NCI-H226 (cell line): ENCODE measurements at places on chromosomes 13 and 19.

DNA sequence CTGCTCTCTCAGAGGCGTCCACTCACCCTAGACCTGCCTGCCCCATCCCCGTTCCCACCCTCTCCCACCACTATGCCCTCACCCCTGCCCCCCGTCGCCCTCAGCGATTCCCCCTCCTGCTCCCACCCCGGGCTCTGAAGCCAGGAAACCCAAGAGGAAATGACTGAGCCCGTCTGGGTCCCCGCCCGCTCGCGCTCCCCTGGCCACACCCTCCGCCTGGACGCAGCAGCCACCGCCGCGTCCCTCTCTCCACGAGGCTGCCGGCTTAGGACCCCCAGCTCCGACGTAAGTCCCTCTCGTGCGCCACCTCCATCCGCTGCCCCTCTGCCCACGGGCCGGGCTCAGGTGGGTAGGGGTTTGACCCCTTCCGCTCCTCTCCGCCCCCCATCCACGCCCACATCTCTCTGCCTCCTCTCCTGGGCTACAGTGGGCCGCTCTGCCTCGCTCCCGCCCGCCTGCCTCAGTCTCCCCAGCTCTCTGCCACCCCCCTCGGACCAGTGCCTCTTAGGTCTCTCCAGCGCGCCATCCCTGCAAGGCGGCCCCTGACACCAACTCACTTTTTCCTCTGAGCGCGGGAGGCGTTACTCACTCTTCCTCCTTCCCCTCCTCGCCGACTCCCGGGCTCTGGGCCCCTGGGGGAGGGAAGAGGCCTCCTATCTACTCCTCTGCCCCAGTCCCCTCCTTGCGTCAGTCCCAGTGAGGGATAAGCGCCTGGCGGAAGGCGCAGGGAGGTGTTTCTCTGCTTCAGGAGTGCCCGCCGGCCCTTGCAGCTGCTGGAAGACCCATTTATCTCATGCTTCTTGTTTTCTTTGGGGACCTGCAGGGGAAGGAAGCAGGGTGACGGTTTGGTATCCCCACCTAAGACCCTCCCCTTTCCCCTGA lies at the start of gene FXYD5:
Gene FXYD5, plus strand, starts transcription at position 211 of the 882 bp plus-strand sequence. CDS start 816 bp downstream, outside the sequence.
- peak; percentile 91 for DNase-seq

DNA sequence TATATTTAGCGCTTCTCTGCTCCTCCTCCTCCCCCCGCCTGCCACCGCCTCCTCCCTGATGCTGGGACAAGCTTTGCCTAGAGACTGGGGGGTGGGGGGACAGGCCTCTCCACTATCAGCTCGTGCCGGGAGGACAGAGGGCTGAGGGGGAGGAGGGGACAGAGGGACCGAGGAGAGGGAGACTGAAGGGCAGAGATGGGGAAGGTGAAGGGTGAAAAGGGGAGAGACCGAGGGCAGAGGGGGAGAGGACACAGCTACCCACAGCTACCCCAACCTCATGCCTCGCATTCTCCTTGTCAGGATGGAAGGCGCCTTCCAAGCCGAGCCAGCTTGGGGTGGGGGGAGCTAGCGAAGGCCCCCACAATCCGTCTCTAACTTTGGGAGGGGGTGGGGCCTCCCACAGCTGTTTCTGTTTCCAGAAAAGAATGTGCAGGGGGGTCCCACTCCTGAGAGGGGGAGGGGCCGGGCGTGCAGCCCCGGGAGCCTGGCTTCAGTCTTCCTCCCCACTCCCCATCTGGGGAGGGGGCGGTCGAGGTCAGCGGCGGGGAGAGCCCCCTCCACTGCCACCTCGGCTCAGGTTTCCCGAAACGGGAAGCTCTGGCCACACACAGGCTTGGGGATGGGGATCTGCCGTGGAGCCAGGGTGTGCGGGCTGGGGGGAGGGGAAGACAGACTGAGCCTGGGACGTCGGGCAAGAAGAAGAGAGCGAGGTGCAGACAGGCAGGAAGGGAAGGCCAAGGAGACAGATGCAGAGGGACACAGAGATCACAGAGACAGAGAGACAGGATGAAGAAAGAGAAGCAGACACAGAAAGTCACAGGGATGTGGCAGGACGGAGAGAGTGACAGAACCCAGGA lies 1.6 kb downstream of the DACT3 start:
- DNase-seq = no peak

DNA sequence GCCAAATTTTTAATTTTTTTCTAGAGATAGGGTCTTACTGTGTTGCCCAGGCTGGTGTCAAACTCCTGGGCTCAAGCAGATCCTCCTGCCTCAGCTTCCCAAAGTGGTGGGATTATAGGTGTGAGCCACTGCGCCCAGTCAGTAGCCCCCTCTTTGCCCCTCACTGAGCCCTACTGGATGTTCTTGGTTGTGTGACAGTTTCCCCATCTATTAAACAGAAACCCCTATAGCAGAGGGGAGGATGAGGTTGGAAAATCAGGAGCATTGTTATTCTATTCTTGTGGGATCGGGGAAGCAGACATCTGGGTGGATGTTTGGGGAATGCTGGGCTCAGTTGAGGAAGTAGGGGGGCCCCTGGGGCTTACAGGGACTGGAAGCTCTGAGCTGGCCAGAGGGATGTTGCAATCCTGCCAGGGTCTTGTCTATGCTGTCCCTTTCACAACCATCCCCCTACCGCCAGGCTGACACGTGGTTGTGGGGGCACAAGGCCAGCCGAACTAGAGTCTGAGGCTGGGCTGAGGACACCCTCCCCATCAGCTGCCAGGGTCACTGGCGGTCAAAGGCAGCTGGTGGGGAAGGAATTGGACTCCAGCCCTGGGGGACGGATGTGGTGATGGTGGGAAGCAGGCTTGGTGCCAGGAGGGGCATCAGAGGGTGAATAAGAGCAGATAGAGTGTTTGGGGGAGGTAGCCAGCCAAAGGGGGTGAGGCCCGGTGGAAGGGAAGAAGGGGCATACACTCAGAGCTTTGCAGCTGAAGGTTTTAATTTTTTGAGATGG lies 10.9 kb downstream of the APOC1 start:
- no peak for DNase-seq

DNA sequence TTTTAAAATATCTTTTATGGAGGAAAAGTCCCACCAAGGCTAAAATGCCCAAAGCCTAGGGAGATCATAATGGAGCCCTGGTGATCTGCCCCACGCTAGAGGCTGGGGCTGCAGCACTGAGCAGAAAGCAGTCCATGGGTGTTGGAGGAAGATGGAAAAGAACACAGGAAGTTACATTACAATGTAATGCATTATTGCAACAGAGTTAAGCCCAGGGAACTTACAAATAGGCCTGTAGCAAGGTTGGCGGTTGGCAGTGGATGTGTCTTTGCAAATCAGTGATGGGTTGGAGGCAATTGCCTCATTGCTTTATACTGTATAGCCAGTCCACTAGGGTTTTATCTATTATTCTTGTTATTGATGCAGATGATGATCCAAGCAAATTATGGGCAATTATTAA lies 399.9 kb downstream of the NDFIP2 start:
- DNase-seq = no peak

- DNase-seq = no peak
Measured at GRCh38 chr13:94997126-94997525, 284.8 kb upstream of the SOX21 start.

GRCh38 chr13:23673354-23673753 lies 103.1 kb downstream of the TNFRSF19 start:
- peak; percentile 45 for DNase-seq

DNA sequence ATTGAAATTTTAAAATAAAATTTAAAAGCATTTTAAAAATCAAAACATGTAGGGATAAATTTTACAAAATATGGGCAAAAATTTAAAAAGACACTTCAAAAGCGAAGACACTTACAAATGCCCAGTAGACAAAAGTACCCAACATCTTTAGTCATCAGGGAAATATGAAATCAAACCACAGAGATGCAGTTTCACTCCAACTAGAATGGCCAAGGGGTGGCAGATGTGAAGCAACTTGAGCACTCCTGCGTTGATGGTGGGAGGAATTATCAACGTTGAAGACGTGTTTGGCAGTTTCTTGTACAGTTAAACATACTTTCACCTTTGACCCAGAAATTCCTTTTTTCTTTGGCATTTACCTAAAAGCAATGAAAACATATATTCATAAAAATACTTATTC lies 518.0 kb upstream of the SGCG start:
- DNase-seq = peak; percentile 65

- no peak for DNase-seq
Measured at GRCh38 chr19:31597616-31598015, 248.4 kb upstream of the TSHZ3 start.
